ENCODE measurements at places on chromosomes 12 and 14.

DNA sequence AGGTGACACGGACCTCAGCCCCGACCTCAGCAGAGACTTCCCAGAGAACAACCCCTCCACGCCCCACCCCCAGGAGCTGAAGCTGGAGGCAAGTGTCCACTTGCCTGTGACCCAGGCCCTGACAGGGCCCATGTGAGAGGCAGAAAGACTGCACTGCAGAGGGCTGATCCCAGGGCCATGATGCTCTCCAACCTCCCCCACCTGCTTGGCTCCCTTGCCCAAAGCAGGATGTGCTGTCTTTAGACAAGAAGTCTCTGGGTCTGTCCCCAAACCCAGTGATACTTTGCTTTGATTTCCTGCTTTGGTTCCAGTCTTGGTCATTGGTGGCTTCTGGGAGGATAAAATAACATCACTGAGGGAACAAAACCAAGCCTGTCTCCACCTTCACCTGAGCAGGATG, 59.4 kb downstream of the BCL11B start:
- no peak for DNase-seq

DNA sequence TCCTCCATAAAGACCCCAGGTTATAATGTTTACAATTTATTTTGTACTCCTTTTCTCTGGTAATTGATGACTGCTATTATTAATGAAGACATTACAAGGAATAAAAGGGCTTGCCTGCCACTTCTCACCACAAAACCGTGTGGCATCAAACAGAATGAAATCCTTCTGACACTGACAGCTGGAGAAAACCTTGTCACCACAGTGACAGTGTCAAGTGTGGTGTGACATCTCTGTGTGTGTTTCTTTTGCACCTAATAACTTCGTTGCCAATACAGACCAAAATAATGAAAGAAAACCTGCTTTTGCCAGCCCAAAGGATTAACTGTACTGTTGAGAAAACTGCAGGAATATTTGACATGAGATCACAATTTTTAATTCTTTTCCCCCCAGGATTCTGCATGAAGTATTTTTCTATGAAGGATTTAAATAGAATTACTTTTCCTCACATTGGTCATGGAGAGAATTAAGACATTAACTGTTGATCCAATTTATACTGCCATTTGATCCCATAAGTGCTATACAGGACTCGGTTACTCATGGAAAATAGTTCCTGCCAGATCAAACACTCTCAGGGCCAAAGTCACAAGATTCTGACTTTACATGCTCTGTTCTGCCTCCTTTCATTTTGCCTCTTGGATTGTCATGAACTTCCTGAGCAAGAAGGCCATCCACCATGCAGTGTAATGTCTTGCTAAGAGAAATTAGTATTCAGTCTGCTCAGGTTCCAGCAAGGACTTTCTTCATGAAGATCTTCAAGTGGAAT, 60.4 kb upstream of the IFNG-AS1 start:
- no peak for DNase-seq

DNA sequence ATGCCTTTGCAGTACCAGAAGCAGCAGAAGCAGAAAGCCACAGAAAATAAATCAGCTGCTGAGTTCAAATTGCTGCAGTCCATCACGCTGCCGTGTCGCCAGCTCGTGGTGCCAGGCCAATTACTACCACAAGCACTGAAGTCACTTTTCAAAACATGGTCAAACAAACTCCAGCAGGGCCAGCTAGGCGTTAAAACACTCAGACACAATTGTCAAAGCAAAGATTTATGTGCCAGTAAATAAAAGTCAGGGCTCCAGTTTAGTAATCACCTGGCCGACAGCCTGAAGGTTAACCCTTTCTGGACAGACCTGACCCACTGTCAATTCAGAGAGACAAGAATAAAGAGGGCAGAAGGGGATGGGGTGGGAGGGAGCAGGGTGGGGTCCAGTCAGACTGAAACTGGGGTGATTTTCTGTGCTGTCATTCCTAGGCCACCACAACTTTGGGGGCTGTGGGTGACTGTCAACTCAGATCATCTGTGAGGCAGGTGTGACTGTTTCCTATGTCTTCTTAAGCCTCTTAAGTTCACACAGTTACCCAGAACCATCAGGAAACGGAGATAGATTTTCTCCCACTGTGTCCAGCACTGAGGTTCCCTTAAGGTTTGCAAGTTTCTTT, 109.8 kb upstream of the FUT8 start:
- DNase-seq: no peak

- no peak for DNase-seq
Measured at GRCh38 chr12:99131751-99132199, 486.7 kb downstream of the APAF1 start.

- DNase-seq: no peak
Measured at GRCh38 chr14:104169005-104169698, 30.8 kb downstream of the KIF26A start.

GRCh38 chr14:62645649-62646048, 399.6 kb downstream of the KCNH5 start:
- no peak for DNase-seq

DNA sequence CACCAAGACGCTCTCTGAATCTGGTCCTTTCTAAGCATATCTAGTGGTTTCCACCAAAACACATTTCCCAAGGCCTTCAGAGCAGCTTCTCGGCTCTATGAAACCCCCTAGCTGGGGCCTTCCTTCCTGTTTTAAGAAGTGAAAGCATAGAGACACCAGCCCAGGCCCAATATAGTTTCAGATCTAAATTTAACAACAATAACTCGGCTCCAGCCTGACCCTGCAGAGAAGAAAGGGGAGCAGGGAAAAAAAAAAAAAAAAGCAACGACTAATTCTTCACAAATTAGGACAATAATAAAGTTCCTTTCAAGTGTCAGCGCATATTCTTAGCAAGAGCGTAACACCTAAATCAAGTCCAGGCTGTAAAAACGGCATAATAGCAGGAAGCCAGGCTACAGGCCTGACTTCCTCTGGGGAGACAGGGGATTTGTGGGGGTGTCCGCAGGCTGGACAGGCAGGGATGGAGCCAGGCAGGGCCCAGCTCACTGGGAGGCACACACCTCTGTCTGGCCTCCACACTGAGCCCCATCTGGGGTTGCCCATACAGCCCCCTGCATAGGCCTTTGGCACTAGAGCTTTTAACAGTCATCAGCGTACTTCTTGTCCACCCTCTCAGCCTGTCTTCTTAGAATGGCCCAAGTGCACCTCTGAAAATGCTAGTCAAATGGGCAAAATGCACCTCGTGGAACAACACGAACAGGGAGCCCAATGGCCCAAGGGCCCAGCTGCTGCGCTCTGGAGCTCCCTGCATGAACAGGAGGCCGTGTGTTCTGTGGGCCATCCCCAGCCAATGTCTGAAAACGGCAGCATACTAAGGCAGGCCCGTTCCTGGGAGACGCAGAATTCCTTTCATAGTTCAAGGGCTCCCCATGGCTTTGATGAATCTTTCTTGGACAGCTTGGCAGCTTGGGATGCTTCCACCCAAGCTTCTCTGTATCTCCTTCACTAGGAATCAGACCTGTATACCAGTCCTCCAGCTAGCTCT, 772.9 kb downstream of the MED13L start:
- no peak for DNase-seq

GRCh38 chr12:3996322-3996721, 123.1 kb upstream of the PARP11 start:
- no peak for DNase-seq

GRCh38 chr14:36070031-36070719, 106.3 kb downstream of the PTCSC3 start:
- DNase-seq: no peak

DNA sequence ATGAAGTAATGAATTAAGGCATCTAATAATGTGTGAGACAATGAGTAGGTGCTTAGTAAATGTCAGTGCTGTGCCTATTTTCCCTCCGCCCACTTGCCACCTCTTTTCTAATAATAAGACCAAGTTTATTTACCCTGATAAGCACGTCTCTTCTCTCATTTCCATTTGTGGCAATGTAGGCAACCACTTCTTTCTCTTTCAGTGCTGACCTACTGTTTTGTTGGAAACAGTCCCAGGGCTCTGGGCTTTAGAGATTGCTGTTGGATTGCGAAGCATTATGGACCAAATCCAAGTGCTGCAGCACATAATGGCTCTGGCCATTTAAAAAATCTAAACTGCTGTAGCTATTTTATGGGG, 141.3 kb upstream of the PLEKHG7 start:
- no peak for DNase-seq

GRCh38 chr12:52566847-52567291, 6.8 kb downstream of the KRT74 start:
- no peak for DNase-seq

- DNase-seq: no peak
Measured at GRCh38 chr12:110176745-110177144, 52.6 kb downstream of the IFT81 start.

GRCh38 chr12:120287491-120287890, 4.2 kb downstream of the RNU4-2 start:
- no peak for DNase-seq

GRCh38 chr12:28998662-28999120, 150.4 kb upstream of the FAR2 start:
- DNase-seq: no peak

DNA sequence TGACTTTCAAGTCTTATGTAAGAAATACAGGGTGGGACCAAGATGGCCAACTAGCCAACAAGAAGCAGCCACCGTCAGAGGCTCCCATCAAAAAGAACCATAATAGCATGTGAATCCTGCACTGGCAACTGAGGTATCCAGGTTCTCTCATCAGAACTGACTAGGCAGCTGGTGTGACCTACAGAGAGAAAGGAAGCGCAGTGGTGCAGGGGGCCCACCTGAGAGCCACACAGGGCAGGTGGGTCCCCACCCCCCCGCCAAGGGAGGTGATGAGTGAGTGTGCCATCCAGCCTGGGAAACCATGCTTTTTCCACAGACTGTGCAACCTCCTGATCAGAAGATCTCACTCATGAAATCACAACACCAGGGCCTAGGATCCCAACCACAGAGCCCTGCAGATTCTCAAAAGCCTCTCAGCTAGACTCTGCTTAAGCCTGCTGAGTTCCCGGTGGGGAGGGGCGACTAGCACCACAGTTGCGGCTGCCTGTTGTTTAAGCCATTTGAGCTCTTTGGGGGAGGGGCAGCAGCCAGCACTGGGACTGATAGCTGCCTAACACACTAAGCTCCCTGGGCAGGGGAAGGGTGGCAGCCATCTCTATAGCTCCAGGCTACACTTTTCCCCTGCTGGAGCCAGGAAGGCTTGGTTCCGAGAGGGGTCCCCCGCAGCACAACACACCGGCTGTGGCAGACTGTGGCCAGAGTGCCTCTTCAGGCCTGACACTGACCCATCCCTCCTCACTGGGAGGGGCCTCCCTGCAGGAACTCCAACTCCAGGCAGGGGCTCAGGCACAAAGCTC, 75.3 kb downstream of the GARIN6 start:
- no peak for DNase-seq

DNA sequence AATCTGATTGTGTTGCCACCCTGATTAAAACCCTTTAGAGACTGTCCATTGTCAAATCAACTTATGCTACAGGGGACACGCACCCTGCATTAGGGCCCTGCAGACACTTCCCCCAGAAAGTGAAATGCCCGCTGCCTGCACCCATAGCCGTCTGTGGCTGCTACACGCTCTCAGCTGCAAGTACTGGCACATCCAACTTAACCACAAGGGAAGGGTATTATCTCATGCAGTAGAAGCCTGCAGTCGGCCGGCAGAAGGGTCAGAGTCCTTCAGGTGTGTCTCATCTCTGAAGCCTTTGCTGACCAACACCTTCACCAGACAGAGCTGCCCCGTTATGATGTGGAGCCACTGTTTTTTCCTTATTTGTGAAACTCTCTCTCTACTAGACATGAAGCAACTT, 20.8 kb downstream of the CFAP251 start:
- DNase-seq: no peak
